NCI-H2171 (cell line): ENCODE measurements at places on chromosomes 12 and 14.

DNA sequence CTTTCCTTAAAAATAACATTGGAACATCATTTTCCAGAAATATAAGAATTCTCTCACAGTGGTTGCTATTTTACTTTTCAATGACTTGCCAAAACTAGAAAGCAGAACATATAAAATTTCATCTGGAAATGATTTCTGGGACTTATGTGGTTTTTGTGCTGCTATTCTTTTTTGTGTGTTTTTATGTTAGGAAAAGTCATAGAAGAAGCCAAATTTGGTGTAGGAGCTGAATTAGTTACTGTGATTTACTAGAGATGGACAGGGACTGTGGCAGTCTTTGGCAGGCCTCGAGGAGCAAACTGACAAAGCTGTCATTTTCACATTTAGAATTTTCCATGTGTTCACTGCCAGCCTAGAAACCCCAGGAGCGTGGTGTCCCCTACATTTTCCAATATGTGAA, 38.3 kb upstream of the LDHB start:
- no peak for DNase-seq

- no peak for DNase-seq
Observed at GRCh38 chr12:39682689-39683477, 63.3 kb upstream of the ABCD2 start.

- no peak for DNase-seq
Observed at GRCh38 chr12:5388581-5389535, 43.0 kb upstream of the NTF3 start.

- DNase-seq, result no peak
Observed at GRCh38 chr14:81455390-81455789, 55.3 kb upstream of the STON2 start.

DNA sequence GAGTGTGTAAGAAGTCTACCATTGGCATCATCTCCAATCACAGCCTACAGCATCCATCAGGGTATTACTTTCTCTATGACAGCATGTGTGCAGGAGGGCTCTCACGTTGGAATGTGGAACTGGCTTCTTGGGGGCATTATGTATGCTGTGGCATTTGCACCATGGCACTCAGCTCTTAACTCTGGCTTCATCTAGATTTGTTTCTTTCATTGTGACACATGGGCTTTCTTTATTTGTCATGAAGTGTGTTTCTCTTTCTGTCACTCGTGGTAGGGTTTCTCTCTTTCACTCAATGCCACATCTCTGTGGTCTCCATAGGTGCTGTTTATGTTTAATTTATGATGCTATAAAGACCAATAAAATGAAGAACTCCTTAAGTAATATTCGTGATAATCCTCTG, 191.2 kb upstream of the GARIN2 start:
- DNase-seq, result no peak

DNA sequence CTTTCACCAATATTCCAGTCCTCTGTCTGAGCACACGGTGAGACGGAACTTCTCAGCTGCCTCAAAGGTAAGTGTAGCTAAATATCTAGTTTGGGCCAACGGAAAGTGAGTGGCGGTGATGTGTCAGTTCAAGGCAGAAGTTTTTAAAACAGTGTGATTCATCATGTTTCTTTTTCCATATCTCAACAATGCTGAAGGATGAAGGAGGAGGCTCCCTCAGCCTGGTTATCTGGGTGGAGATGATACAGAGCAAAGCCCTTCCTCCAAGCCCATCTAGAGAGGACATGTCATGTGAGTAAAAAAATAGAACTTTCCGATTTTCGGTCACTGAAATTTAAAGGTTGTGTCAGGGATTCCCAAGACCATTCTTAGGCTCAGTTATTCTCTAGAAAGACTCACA, 13.1 kb upstream of the ANP32D start:
- no peak for DNase-seq

- no peak for DNase-seq
Observed at GRCh38 chr14:51883232-51883631, 22.8 kb downstream of the GNG2 start.

- no peak for DNase-seq
Observed at GRCh38 chr12:87363497-87364084, 665.6 kb downstream of the C12orf50 start.

GRCh38 chr12:29566441-29566840, 69.0 kb upstream of the OVCH1 start:
- DNase-seq, result no peak

DNA sequence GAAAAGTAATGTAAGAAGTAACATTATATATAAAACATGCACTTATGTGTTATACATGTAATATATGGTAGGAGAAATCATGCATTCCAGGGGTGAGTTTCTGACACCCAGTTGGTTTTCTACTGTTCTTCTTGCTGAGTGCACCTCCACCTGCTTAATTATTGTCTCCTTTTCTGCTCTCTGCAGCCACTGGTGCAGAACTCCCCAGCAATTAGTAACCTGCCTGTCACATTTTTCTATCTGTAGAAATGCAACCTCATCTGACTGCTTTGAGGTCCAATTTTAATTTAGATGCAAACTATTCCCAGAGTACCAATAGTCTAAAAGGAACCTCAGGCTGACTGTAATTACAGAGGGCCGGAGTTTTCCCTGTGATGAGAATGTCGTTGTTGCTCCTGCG, 842.1 kb downstream of the AACS start:
- no peak for DNase-seq
